ENCODE measurements at places on chromosomes 3 and 15.
A peak's percentile ranks its signal among the peaks of the same experiment; 100 is the strongest.

DNA sequence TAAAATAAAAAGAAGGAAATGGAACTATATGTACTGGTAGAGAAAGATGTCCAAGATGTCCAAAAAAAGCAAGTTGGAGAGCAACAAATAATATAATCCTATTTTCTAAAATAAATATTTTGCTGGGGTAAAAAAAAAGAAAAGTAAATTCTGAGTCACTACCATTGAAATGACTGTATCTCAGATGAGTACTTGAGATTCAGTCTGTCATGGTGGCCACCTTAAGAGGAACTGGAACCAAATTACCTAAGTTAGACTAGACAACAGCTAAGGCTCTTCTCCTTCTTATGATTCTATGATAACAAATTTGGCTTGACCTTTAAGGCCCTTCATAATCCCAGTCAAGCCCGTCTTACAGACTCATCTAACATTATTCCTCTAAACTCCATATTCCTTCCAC, 270.6 kb upstream of the HES1 start:
- no peak for DNase-seq

- no peak for DNase-seq
Observed at GRCh38 chr3:69092030-69092516, 7.3 kb downstream of the ARL6IP5 start.

GRCh38 chr3:41035456-41036022, 163.8 kb upstream of the CTNNB1 start:
- DNase-seq = no peak

DNA sequence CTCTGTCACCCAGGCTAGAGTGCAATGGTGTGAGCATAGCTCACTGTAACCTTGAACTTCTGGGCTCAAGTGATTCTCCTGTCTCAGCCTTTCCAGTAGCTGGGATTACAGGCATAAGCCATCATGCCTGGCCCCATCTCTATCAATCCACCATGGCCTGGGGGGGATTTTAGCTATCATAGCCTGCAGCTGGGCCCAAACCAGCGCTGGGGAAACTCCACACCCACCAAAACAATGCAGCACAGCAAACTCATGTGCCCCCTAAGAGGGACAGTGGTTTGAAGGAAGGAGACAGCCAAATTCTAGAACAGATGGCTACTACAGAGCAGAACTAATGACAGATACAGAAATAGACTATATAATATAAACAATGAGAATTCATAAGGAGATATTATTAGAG, 13.8 kb upstream of the NSMCE3 start:
- no peak for DNase-seq

DNA sequence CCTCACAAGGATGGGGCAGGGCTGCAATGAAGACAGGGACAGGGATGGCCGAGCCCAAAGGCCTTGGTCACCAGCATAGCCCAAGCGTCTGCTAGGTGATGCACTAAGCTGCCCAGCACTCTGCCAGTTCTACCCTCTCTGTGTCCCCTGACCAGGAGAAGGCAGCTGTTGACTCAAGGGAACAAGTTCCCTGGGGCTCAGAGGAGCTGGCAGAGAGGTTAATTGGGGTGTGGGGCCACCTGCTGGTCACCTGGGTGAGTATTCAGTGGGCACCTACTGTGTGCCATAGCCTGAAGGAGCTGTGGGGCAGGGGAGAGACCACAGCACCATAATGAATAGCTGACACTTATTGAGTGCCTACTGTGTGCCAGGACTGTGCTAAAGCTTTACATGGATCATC, 22.0 kb upstream of the DOCK3 start:
- no peak for DNase-seq

DNA sequence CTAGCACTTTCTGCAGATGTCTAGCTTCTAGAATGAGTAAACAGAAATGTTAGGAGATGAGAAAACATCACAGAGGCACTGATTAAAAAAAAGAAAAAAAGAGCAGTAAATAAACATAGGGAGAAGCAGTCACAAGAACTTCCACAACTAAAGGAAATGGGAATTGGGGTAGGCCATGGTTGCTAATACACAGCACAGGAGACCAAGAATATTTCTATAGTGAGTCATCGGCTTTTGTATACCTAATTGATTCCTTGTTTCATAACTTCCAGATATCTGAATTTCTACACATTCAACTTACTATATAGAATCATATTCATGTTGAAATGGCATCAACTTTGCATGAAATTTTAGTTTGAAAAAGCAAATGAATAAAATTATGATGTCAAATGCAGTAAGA, 47.3 kb upstream of the TCF12 start:
- DNase-seq = peak; percentile 77

DNA sequence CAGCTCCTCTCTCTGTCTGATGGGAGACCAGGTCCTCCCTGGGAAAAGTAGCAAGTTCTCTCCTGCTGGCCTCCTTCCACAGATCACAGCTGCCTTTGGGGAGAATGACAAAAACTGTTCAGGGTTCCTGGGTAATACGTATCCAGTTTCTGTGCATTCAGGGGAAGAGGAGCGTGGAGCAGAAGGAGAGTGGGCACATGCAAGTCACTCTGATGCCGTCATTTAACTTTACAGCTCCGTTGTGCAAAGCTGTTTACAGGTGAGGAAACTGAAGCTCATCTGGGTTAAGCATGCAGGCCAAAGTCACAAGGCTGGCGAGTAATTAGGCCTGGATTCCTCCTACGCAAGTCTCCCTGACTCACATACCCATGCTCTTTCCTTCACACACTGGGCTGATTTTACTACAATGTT, 7.5 kb upstream of the TM4SF1 start:
- DNase-seq = peak; percentile 26

DNA sequence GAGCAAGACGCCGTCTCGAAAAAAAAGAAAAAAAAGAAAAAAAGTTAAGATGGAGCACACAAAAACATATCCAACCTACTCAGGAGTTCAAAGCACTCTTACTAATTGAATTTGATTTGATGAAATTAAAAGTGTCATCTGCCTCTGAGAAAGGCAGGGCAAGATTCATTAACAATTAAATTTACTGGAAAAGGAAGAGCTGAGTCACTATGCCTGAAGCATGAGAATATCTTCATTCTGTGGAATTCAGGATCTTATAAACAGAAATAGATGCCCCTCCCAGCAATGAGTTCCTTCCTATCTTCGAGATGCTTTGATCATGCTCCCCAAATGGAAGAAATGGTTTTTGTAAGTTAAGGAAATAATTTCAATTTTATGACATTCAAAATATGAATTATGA, 61.0 kb upstream of the ST3GAL6 start:
- no peak for DNase-seq
